Neuronal stem cell (in vitro differentiated cells): ENCODE measurements at places on chromosomes 16 and 17.

DNA sequence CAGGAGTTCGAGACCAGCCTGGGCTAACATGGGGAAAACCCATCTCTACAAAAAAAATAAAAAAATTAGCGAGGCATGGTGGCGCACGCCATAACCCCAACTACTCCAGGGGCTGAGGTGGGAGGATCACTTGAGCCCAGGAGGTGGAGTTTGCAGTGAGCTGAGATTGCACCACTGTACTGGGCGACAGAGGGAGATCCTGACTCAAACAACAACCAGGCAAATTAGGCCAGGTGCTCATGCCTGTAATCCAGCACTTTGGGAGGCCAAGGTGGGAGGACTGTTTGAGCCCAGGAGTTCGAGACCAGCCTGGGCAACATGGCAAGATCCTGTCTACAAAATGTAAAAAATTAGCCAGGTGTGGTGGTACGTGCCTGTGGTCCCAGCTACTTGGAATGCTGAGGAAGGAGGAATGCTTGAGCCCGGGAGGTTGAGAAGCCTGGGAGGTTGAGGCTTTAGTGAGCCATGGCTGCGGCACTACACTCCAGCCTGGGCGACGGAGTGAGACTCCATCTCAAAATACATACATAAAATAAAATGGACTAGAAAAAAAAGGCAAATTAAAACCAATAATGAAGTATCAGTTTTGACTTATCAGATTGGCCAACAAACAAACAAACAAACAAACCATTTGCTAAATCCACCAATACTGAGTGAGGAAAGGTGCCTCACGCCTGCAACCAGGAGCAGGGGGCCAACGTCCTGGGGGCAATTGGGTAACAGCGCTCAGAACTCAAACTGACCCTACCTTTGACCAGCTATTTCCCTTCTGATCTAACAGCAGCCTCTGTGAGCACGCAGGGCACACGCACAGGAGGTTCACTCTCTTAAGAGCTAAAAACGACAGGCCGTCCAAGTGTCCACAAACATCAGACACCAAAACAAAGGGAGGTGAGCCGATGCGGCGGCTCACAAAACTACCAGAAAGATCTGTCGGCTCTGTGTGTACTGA lies 19.4 kb upstream of the FASN start:
- DNase-seq = no peak

- no peak for DNase-seq
Measured at GRCh38 chr16:49608779-49609178, 235.2 kb downstream of the C16orf78 start.

GRCh38 chr17:73249700-73250099 lies 12.0 kb downstream of the CPSF4L start:
- no peak for DNase-seq

DNA sequence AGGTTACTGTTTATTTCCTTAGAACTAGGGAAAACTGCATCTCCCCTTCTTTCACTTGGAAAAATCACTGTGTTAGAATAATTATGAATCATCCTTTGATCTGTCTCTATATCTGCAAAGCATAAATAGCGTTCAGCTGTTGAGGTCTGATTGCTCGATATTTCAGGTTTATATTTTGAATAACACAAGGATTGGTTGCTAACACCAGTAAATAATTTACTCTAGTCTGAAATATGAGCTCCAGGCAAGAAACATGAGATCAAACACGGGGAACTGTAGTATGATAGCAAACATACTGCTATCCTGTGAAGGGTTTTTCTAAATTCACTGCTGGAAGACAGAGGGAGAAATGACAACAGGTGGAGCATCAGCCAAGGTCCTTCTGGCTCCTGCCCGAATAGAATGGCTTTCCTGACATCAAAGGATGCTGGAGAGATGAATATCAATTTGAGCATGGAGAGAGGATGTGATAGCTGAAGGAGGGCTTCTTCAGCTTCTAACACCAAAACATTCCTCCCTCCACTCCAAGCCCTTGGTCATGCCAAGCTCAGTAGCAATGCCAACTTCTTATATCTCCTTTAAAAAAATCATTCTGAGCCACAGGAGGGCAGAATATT lies 450.3 kb downstream of the SHISA9 start:
- DNase-seq = no peak

- no peak for DNase-seq
Measured at GRCh38 chr16:48393485-48394354, 8.5 kb upstream of the SIAH1 start.

DNA sequence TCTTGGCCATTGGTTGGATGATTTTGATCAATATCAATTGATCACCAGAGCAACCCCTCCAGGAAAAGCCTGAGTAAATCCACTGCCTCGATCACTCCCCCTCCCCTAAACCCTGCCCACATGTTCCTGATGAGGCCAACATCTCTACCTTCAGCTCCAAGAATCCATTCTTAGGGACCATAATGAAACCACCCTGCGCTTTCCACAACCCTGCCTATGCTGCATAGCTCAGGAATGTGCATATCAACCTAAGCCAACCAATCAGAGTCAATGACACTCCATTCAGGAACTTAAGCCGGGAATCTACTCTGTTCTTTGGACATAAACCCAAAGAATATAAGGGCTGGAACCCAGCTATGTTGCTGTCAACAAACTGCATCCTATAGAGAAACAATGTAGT lies 86.3 kb downstream of the MYH11 start:
- no peak for DNase-seq

DNA sequence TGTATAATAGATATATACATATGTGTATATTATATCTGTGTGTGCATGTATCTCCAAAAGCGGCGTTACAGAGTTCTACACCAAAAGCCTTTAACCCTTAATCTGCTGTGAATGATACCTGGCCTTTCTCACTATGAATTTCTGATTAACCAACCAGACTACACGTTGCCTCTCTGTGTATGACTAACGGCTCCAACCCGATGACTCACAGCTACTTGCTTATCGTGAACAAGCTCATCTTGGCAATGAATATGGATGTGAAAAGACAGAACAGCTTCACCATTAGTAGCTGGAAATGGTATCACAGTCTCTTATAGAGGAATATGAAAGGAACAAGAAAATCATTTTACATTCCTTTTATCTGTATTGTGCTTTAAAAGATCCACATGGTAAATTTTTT lies 23.8 kb upstream of the ARHGAP44 start:
- DNase-seq = no peak

GRCh38 chr17:37551788-37552187 lies 57.4 kb downstream of the SYNRG start:
- no peak for DNase-seq

- DNase-seq = no peak
Measured at GRCh38 chr16:64455275-64455674, 666.6 kb downstream of the CDH11 start.

- DNase-seq = peak; percentile 72
Measured at GRCh38 chr17:74864866-74865395, 5.2 kb upstream of the GRIN2C start.

DNA sequence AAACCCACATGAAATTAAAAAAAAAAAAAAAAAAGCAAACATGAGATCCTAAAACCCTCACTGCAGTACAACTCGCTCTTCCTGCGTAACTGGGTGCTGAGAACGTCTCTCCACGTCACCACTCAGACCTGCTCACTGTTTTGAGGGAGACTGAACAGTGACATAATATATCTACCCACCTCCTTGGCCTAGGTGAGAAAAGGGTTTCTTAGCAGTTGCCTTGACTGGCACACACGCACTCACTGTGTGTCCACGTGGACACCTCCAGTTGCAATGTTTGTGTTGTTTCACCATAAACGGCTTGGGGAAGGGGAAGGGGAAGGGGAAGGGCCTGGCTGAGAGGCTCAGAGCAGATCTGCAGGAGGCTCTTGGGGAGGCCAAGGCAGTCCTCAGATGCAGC lies 32.0 kb downstream of the FANCA start:
- DNase-seq = no peak

DNA sequence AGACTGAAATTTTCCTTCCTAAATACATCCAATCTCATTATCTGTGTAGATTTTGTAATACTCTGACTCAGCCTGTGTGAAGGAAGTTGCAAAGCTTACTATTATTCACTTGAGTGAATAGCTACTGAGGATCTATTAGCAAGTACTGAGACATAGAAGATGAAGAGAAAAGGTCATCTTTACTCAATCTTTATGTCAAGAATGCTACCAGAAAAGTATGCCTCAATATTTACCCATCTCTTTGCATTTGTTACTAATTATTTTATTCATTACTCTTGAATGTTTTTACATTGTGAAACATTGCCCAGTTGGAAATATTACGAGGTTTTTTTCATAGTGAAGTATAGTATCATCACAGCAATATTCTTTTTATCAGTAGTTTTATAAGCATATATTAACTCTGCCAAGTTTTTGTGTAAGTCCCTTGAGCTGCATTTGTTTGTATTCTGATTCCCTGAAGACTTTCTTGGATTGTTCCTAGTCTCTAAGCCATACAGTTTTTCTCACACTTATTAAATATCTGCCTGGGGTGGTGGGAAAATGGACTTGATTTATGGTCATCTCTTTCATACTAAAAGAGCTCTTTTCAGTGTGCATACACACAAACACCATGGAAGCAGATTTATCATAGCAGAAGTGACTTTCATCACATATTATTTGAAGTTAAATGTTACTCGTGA lies 110.4 kb downstream of the MRTFB start:
- no peak for DNase-seq

- DNase-seq = no peak
Measured at GRCh38 chr17:50386510-50386909, 10.8 kb downstream of the LRRC59 start.

DNA sequence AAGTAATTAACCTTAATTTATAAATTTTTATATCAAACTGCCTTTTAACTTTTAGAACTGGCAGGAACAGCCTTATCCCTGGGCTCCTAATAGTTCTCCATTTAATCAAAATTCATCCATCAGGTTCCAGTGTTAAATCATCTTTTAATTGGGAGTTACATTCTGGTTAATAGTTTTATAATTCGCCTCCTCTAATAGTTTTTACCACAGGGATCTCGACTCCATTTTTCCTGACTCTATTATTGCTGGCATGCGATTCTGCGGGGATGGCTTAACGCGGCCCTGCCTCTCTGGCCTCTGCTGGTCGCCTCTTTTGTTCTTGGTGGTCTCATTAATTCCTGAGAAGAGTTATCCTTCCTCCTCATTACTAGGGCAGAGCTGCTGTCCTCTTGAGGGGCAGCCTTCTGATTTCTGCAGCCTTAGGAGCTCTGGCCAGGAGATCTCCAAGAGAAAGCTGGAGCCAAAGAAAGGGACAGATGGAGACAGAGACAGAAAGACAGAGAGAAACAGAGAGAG lies 71.1 kb downstream of the MRM1 start:
- no peak for DNase-seq
